ENCODE measurements at places on chromosomes 16 and 17.

DNA sequence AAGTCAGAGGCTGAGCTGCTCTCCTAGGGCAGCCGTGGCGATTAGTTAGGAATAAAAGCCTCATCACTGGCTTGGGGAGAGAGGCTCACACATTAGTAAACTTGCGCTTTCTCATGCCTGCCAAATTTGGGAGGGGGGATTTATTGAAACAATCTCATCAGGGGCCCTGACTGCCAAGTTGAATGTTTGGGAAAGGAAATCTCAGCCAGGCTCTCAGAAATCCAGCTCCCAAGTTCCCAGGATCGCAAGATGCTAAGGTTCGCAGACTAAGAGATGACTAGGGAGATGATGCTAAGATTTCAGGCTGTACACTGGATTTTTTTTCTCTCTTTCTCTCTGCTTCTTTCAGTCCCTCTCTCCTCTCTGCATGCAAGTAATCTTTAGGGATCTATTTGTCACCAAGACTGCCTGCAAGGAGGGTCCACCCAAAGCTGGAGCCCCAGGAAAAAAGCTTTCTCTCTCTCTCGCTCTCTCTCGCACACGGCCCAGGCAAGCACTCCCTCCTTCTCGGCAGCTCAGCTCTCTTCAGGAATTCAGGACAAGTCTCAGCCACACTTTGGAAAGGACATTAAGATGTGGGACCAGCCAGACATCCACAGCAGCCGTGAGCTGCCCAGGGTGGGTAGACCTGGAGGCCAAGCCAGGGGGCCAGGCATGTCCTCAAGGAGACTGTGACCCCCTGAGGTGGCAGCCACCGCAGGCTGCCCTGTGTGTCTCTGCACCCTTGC is 1.4 kb downstream of the GPR139 start:
- no peak for DNase-seq

GRCh38 chr16:86070484-86070883 is 171.5 kb downstream of the IRF8 start:
- DNase-seq = no peak

DNA sequence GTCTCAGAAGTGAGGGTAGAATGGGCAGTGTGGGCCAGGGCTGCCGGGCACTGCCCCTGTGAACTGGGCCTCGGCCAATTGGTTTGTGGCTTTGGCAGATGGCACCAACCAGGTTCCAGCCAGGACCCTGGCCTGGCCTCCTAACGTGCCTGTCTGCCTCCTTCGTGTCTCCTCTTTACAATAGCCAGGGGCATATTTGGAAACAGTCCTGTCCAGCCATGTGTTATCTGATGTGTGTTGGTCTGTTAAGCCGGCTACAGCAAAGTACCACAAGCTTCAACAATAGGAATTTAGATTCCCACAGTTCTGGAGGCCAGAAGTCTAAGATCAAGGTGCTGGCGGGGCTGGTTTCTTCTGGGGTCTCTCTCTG is 14.6 kb downstream of the CRISPLD2 start:
- no peak for DNase-seq

GRCh38 chr17:81480140-81481072 is 32.2 kb downstream of the ACTG1 start:
- no peak for DNase-seq

DNA sequence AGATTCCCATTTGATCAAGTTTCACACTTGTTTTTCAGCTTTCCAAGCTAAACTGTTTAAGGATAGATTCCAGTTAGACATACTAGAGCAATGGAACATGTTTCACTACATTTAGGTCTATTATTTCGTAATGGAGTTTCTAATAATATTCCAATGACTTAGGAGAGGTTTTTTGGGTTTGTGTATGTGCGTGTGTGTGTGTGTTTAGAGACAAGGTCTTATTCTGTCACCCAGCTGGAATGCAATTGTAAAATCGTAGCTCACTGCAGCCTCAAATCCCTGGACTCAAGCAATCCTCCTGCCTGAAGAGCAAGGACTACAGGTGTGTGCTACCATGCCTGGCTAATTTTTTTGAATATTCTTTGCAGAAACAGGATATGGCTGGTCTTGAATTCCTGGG is 426.3 kb downstream of the ZFHX3 start:
- no peak for DNase-seq

- DNase-seq = no peak
Observed at GRCh38 chr17:78151514-78152008, 5.4 kb downstream of the C17orf99 start.

- DNase-seq = no peak
Observed at GRCh38 chr17:40447148-40447644, 3.9 kb downstream of the IGFBP4 start.

DNA sequence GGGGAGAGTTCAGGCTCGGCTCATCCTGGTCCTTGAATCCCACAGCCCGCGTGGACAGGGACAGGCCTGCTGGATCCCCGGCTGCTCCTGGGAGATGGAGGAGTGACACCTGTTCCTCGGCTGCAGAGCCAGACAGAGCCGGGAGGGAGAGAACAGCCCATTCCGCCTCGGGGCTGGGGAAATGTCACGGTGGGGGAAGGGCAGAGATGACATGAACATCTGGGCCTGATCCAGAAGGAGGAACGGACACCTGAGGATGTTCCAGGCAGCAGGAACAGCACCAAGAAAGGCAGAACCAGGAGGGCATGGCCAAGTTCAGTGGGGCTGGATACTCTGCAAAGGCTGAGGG is 2.1 kb downstream of the ZNF764 start:
- DNase-seq = no peak

- no peak for DNase-seq
Observed at GRCh38 chr17:16477255-16477654, 14.7 kb downstream of the LRRC75A start.

DNA sequence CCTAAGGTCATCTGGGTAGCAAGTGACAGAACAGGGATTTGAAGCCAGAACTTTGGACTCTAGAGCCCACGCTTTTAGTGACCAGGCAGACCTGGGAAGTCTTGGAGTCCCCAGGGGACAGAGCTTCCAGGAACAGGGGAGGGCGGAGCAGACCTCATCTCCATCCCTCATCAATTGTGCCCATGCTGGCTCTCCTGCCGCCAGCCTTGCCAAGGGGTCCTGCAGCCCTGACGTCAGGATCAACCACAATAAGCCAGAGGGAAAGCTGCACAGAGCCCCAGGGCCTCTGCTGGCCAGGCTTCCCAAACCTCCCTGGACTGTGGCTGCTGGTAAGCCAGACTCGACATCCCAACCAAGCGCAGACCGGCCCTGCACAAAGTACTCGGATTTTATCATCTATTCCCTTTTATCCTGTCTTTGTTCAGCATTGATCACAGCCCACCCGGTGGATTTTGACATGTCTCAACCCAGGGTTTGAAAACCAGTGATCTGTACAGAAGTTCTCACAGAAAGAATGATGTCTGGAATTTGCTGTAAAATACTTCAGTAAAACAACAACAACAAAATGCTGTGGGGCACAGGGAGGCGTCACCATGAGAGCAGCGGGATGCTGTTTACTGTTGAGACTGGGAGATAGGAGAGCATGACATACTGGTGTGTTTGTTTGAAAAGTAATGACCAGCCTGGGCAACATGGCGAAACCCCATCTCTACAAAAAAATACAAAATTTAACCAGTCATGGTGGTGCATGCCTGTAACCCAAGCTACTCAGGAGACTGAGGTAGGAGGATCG is 11.8 kb downstream of the C16orf74 start:
- no peak for DNase-seq

DNA sequence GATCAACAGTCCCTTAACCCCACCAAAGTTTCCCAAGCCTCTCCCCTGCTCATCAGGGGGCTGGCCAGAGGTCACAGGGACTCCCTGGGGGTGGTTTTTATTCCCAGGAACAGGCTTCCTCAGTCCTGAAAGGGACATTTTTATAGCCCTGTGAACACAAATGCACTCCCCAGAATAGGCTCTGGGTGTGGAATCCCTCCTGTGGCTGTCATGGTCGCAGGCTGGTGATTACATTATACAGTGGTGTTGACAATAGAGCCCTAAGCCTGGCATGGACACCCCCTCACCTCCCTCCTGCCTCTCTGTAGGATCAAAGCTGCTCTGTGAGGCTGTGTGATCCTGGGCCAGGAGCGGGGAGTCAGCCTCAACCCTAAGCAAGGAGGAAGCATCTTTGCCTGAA is 1.4 kb upstream of the CA4 start:
- no peak for DNase-seq

DNA sequence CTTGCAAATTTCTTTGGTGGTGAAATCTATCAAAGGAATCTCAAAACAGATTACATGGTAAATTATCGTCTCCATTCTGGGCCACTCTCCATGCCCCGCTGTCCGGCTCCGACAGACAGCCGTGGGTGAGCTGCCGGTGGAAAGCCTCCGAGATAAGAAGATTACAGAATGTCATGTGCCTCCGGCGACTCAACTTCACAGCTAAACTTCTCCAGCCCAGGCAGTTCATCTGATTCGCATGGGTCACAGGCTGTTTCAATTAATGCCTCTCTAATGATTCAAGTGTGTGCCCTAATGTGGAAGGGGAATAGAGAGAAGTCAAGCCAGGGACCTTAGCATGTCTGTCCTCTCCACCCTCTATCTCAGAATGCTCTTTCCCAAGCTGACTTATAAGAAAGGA is 520.8 kb upstream of the ZFHX3 start:
- DNase-seq = no peak

- DNase-seq = no peak
Observed at GRCh38 chr17:12269751-12270150, 249.1 kb downstream of the MAP2K4 start.

DNA sequence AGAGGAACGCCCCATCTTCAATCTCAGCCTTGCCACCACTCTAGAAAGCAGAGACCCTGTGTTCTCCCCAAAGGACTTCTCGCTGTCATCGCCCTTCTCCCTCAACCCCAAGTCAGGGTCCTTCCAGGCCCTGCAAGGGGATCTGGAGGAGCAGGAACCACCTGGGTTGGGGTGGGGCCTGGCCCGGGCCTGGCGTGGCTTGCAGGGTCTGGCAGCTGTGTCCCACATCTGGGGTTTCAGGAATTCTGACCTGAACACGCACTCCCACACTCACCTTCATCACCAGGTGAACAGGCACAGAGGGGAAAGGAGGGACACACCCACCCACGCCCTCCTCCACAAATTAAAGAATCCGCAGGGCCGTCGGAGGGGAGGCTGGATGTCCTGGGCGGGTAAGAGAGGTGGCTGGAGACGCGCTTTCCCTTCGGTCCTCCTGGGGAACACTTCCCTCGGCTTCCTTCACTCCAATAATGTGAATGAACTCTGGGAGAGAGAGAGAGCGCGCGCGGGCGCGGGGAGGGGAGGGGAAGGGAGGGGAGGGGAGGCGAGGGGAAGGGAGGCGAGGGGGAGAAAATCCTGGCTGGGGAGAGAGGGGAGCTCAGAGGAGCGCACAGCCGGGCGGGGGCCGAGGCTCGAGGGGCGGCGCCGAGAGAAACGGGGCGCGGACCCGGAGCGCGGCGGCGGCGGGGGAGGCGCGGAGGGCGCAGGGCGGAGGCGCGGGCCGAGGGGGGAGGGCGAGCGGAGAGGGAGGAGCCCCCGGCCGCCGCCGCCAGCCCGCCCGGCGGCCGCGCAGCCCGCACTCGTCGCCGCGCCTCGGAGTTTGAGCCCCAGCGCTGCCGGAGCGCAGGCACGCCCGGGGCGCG is at the start of gene CACNG4:
TSS of gene CACNG4 (plus strand) at position 799 of the 863 bp plus-strand sequence. CDS start 205 bp downstream, outside the sequence.
- no peak for DNase-seq

- DNase-seq = peak; percentile 71
Observed at GRCh38 chr17:49224198-49224996, 6.2 kb downstream of the PHOSPHO1 start.

DNA sequence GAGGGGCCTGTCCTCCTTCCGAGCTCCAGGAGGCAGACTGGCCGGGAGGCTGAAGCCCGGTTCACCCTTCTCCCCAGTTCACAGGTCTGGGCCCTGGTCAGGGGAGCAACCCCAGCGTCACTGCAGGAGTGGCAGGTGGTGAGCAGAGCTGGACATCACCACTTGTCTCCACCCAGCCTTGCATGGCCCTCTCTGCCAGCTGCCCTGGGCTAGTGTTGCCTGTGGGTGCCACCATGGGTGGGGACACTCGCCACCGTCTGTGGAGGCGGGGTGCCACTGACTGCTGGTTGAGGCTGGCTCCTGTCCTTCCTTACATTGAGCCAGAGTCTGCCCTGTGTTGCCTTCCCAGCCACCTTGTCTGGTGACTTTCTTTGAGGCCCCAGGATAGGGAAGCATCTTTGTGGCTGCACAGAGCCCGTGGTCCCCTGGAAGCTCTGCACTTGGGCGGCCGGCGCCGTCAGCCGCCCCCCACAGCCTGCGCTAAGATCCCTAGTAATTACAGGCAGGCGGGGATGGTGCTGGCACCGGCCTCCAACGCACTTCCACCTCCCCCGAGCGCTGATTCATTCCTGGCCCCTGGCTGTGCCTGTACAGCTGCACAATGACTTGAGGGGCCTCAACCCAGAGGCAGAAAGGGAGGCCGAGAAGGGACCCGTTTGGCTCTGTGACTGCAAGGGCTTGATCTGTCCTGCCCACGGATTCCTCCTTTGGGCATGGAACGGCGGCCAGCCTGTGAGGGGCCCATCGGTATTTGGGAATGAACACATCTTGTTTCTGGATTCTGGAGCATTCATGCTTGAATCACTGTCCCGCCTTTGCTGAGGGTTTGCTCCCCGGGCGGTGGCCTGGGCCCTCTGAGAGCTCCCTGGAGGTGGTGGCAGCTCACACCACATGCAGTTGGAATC is 5.2 kb downstream of the BAIAP2 start:
- no peak for DNase-seq

DNA sequence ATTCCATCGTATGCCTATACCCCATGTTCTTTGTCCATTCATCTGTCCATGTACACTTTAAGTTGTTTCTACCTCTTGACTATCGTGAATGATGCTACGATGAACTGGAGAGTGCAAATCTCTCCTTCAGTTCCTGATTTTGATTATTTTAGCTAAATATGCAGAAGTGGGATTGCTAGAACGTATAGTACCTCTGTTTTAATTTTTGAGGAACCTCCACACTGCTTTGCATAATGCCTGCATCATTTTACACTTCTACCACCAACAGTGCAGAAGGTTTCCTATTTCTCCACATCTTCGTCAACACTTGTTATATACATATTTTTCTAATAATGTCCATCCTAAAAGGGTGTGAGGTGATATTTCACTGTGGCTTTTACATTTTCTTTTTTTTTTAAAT is 43.9 kb downstream of the SDR42E1 start:
- no peak for DNase-seq

DNA sequence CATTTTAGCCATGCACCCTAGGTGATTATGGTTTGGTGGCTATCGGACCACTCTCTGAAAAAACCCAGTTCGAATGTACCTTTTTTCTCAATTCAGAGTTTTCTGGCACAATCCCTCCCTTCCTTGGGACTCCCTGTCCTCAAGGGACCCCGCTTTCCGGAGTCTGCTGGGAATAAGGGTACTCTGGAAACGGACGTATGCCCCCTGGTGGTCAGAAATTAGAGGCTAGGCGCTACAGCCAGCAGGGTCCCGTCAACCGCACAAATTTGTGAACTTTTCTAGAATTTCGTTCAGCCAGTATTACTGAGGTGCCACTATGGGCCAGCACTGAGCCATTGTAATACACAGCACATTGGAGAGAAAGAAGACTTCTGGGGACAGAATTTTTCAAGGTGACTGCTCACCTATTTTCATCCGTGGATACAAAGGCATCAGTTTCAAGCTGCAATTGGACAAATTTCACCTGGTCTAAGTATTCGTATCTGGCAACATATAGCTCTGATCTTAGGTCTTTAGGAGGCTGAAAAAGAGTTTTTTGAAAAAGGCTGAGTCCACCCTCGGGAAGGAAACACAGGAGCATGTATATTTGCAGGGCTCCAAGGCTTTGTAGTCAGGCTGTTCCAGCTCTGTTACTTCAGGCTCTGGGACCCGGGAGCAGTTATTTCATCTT is 27.1 kb upstream of the CRYBA1 start:
- DNase-seq = peak; percentile 81

GRCh38 chr17:58532555-58532951 is 18.1 kb upstream of the MTMR4 start:
- no peak for DNase-seq
